ENCODE measurements at places on chromosomes 11 and 22.

- DNase-seq: no peak
These were observed 670.0 kb upstream of the KIRREL3 start for GRCh38 chr11:127670374-127671119.

GRCh38 chr22:37259540-37260029, 15.5 kb upstream of the RAC2 start:
- no peak for DNase-seq

GRCh38 chr11:117327567-117328374, at the start of gene CEP164:
Gene CEP164 (plus strand): TSS chr11:117327854. CDS start chr11:117338587, 10,733 bp downstream.
- peak; percentile 89 for DNase-seq

- DNase-seq: no peak
These were observed 3.5 kb downstream of the SYVN1 start for GRCh38 chr11:65130631-65131416.
